IMR-90 (cell line): ENCODE measurements at places on chromosomes 7 and 10.
A peak's percentile ranks its signal among the peaks of the same experiment; 100 is the strongest.

- no peak for DNase-seq
- no peak overlapping the region for H3K27ac ChIP-seq
- H3K36me3 ChIP-seq = peaks cover 2% of the 10 kb centered on the region
- no peak overlapping the region for H3K4me3 ChIP-seq
- H3K27me3 ChIP-seq = peaks cover 7% of the 10 kb centered on the region; the same call in 1 of the 2 replicates
- no peaks in the 10 kb centered on the region for H3K4me1 ChIP-seq
Measured at GRCh38 chr10:71351628-71352319, 32.7 kb downstream of the SLC29A3 start.

- DNase-seq = peak; percentile 61
- no peak overlapping the region for H3K4me3 ChIP-seq
- H3K36me3 ChIP-seq = peaks cover 13% of the 10 kb centered on the region
- H3K27ac ChIP-seq = no peak overlapping the region
- no peaks in the 10 kb centered on the region for H3K27me3 ChIP-seq
- peaks cover 4% of the 10 kb centered on the region; the same call in 1 of the 2 replicates for H3K4me1 ChIP-seq
Measured at GRCh38 chr10:92342796-92343195, 51.8 kb downstream of the MARCHF5 start.

DNA sequence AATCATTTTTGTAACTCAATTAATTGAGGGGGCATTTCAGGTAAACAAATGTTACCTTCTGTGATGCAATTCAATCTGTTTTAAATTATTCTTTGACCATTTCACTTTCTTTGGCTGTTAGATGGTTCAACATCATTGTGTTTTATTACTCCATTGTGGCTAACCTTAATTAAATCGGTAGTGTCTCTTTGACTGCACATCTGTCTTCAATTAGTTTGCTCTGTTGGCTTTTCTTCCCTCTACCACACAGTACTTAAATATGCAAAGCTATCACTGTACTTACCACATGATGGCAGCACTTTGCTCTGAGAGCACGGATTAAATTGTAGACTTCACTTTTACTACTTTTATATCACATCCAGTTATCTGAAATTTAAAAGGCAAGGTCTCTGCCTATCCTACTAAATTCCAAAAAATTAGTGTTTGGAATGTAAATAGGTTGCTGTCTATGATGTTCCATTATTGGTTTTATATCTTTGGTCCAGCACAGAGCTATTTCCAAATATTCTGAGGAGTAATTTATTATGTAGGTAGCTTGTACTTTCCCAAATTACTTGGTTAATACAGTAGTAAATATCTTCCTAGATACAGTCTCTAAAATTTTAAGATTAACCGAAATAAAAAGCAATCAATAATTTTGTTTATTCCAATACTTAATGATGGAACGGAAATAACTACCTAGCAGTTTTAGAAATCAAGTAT is 352.0 kb downstream of the PCLO start:
- no peaks in the 10 kb centered on the region for H3K4me1 ChIP-seq
- no peaks in the 10 kb centered on the region for H3K36me3 ChIP-seq
- H3K4me3 ChIP-seq = no peak overlapping the region

DNA sequence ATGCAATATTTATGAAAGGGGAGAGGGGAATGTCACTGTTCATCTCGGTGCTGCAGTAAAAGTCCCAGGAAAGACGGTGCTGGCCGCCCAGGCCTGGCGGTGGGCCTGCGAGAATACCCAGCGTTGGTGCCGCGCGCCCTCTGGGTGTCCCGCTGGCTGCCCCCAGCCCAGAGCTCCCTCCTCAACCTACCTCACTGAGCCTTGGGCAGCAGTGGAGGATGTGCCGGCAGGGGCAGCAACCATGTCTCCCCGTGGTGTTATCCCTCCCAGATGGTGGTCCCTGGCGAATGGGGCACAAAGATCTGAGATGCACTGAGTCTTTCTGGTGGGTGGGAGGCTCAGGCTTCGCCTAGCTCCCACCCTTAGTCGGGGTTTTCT is 9.5 kb upstream of the TLX1 start:
- DNase-seq = no peak
- peaks cover 91% of the 10 kb centered on the region for H3K27me3 ChIP-seq
- no peaks in the 10 kb centered on the region for H3K36me3 ChIP-seq

DNA sequence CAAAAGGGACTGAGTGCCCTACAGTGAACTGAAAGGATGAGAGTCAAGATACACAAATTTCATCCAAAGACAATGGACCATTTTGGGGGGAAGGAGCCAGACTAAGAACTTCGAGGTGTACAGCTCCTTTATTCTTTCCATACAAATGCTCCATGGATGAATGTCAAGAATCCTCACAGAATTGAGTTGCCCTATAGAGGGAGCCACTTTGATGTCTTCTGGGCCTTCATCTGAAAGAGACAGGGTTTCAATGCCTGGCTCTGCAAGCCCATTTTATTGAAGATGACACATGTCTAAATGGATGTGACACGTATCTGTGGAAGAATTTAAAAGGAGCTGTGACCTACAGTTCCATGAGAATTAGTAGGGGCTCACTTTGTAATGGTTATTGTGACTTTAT is 32.0 kb upstream of the NRG3 start:
- no peak overlapping the region for H3K4me3 ChIP-seq
- no peaks in the 10 kb centered on the region for H3K4me1 ChIP-seq
- H3K27me3 ChIP-seq = no peaks in the 10 kb centered on the region
- DNase-seq = no peak
- no peak overlapping the region for H3K27ac ChIP-seq
- no peaks in the 10 kb centered on the region for H3K36me3 ChIP-seq

GRCh38 chr7:770741-771166 is 43.7 kb upstream of the PRKAR1B start:
- no peaks in the 10 kb centered on the region; the same call in 1 of the 2 replicates for H3K4me1 ChIP-seq
- peaks cover 20% of the 10 kb centered on the region for H3K36me3 ChIP-seq
- H3K27me3 ChIP-seq = no peaks in the 10 kb centered on the region

- DNase-seq = peak; percentile 19
- peaks cover 7% of the 10 kb centered on the region for H3K4me1 ChIP-seq
- no peaks in the 10 kb centered on the region; the same call in 1 of the 2 replicates for H3K36me3 ChIP-seq
- H3K4me3 ChIP-seq = no peak overlapping the region
Measured at GRCh38 chr10:17171141-17171641, 30.3 kb downstream of the TRDMT1 start.

GRCh38 chr7:75739796-75740672 is 1.3 kb upstream of the HIP1 start:
- H3K36me3 ChIP-seq = no peaks in the 10 kb centered on the region
- H3K4me1 ChIP-seq = peaks cover 6% of the 10 kb centered on the region
- DNase-seq = peak; percentile 62
- H3K27ac ChIP-seq = peak overlapping the region; percentile 30

GRCh38 chr7:154503962-154504550 is 451.9 kb downstream of the DPP6 start:
- no peak overlapping the region for H3K27ac ChIP-seq
- DNase-seq = peak; percentile 21
- no peaks in the 10 kb centered on the region for H3K36me3 ChIP-seq
- H3K4me1 ChIP-seq = no peaks in the 10 kb centered on the region
- H3K27me3 ChIP-seq = no peaks in the 10 kb centered on the region

- no peaks in the 10 kb centered on the region for H3K4me1 ChIP-seq
- DNase-seq = no peak
- H3K36me3 ChIP-seq = no peaks in the 10 kb centered on the region
- no peaks in the 10 kb centered on the region for H3K27me3 ChIP-seq
Measured at GRCh38 chr10:120208488-120208887, 248.5 kb upstream of the PLPP4 start.

DNA sequence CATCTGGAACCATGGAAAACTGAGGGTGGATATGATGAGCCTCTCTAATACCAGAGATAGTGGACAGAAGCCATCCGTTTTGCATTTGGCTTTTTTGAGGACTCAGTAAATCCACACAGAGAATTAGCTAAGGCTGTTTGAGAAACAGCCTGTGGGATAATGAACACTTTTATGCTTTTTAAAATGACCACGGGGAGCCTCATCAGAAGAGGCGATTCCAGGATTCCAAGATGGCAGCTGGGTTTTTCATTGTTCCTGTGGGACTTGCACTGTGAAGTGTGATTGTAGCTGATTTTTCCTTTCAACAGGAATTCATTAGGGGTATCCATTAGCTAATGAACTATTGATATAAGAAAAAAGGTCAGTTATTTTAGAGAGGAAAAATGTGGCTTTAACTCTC is 353.2 kb downstream of the AUTS2 start:
- H3K36me3 ChIP-seq = no peaks in the 10 kb centered on the region
- H3K4me1 ChIP-seq = no peaks in the 10 kb centered on the region
- no peak for DNase-seq

- peaks cover 22% of the 10 kb centered on the region for H3K4me1 ChIP-seq
- no peak overlapping the region; the same call in 1 of the 2 replicates for H3K4me3 ChIP-seq
- H3K36me3 ChIP-seq = no peaks in the 10 kb centered on the region
- DNase-seq = no peak
Measured at GRCh38 chr7:151252961-151253711, 4.6 kb upstream of the SMARCD3 start.

- no peak overlapping the region for H3K4me3 ChIP-seq
- H3K27ac ChIP-seq = no peak overlapping the region
- DNase-seq = peak; percentile 65
- H3K4me1 ChIP-seq = no peaks in the 10 kb centered on the region
Measured at GRCh38 chr7:66964411-66964810, 31.0 kb downstream of the SBDS start.

- peaks cover 2% of the 10 kb centered on the region; the same call in 1 of the 2 replicates for H3K4me1 ChIP-seq
- no peaks in the 10 kb centered on the region for H3K27me3 ChIP-seq
- DNase-seq = no peak
- H3K36me3 ChIP-seq = no peaks in the 10 kb centered on the region
- H3K27ac ChIP-seq = no peak overlapping the region
Measured at GRCh38 chr10:88198023-88198422, 334.6 kb downstream of the PTEN start.

- peaks cover 3% of the 10 kb centered on the region for H3K4me1 ChIP-seq
- H3K36me3 ChIP-seq = peaks cover 4% of the 10 kb centered on the region; the same call in 1 of the 2 replicates
- H3K4me3 ChIP-seq = no peak overlapping the region
Measured at GRCh38 chr10:89613582-89613981, 31.5 kb downstream of the PANK1 start.

DNA sequence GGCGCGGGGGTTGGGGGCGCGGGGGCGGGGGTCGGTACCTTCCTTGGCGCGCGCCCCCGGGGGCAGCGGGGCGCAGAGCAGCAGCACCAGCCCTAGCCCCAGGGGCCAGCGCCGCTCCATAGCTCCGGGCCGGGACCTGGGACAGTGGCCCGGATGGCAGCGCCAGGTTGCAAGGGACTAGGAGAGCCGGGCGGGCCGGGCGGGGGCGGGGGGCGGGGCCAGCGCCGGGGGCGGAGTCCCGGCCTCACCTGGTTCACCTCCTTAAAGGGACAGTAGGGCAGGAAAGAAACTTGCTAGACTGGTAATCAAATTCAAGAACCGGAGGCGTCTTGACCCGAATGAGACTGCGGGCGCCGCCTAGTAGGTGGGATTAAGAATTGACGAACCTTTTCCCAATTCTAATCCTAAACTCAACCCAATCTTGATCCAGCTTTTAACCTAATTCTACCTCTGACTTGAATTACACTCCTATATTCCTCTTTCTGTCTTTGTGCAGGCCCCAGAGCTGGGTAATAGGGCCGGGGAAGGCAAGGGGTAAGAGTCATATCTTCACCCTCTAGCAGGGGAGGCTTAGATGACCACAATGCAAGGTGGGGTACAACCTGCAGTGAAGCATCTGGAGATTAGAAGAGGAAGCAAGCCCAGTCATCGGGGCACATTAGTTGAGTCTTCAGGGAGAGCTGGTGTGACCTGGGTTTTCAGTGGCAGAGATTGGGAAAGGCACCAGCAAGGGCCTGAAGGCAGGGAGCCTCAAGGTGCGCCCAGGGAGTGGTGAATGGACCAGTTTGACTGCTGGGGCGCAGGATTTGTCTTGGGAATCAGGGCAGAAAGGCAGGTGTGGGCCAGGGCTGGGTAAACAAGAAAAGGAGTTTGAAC is at the start of gene EPHA1:
Gene EPHA1 (minus strand): TSS at position 171 of the 876 bp plus-strand sequence. CDS start 51 bp downstream, at position 120.
- H3K4me3 ChIP-seq = no peak within 1 kb of the TSS
- H3K27ac ChIP-seq = no peak within 1 kb of the TSS
- no peaks in the 10 kb centered on the region for H3K36me3 ChIP-seq
- H3K27me3 ChIP-seq = no peaks in the 10 kb centered on the region; the same call in 1 of the 2 replicates
